ENCODE measurements at places on chromosomes 2 and 18.
A peak's percentile ranks its signal among the peaks of the same experiment; 100 is the strongest.

DNA sequence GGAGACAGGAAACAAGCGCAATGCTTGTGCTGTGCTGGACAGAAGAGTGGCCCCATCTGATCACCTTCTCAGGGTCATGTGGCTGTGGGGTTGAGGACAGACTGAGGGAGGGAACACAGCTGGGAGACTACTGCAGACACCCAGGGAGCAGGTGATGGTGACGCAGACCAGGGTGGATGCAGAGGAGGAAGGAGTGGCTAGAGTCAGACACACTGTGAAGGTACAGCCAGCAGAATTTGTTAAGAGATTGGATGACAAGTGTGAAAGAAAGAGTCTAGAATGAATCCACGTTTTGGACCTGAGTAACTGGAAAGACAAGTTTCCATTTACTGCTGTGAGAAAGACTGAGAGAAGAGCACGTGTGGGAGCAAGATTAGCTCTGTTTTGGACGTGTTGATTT lies 15.9 kb upstream of the POMC start:
- DNase-seq, result no peak

- DNase-seq, result no peak
Observed at GRCh38 chr2:72121153-72121552, 26.5 kb downstream of the CYP26B1 start.

GRCh38 chr2:96764253-96764637 lies 3.5 kb downstream of the CNNM4 start:
- DNase-seq, result peak; percentile 74

- DNase-seq, result no peak
Observed at GRCh38 chr2:39409697-39410389, 27.2 kb downstream of the MAP4K3 start.

DNA sequence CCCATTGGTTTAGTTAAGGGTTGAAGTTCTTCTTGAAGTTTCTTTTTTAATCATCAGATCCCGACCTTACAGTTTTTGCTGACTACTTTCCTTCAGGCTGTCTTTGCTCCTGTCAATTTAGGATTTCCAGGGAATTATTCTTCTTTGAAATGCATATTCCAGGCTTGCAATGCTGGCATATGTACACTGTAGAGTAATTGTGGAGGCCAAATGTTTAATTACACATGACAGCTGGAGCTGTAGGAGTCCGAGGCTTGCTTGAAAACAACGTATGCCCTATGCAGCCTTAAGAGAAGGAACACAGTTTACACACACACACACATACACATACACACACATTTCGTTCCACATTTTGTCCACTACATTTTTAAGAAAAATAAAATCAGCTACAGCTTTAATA lies 602.3 kb downstream of the TMEM182 start:
- no peak for DNase-seq

DNA sequence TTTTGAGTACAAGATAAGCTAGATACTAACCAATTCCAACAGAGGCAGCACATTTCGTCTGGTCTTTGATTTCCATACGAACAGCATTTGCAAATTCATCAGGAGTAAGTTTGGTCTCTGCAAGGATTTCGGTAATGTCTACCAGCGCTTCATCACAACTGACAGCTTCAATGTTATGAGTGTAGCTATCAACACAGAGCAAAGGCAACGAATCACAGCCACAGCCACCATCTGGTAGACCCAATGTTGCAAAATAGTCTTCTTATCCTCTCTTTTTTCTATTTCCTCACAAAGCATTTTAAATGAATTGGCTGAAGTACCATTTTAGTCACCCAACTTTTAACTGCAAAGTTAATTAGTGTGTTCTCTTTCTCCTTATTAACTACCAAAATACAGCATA lies 68.3 kb downstream of the REV1 start:
- no peak for DNase-seq

DNA sequence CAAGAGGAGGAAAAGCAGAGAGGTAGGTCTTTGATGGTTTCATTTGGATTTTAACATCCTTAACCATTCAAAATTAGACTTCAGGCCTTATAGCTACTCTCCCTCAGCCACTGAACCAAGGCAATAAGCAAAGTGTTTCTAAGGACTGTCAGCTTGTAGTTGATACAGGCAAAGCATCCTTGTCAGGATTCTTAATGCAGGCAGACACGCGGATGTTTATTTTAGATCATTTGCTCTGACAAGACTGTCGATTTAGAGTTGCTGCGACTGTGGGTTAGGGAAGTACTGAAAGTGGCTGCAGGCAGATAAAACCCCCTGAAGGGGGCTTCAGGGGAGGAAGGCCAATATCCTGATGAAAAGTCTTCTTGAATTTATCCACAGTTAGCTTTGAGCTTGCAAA lies 46.6 kb downstream of the CDH20 start:
- no peak for DNase-seq

- no peak for DNase-seq
Observed at GRCh38 chr2:32926708-32927084, 20.1 kb upstream of the LTBP1 start.

- DNase-seq, result peak; percentile 11
Observed at GRCh38 chr2:1605102-1606045, 138.9 kb downstream of the PXDN start.

- DNase-seq, result peak; percentile 65
Observed at GRCh38 chr2:86221066-86221684, 21.9 kb downstream of the MRPL35 start.

- DNase-seq, result peak; percentile 57
Observed at GRCh38 chr18:61893971-61894750, 1.4 kb upstream of the RNF152 start.

- DNase-seq, result no peak
Observed at GRCh38 chr2:26847307-26847654, 651 bp upstream of the DPYSL5 start.

GRCh38 chr2:37523814-37524362 lies 147.6 kb downstream of the CDC42EP3 start:
- DNase-seq, result peak; percentile 64

- peak; percentile 87 for DNase-seq
Observed at GRCh38 chr2:203673933-203674332, 32.5 kb upstream of the CD28 start.

DNA sequence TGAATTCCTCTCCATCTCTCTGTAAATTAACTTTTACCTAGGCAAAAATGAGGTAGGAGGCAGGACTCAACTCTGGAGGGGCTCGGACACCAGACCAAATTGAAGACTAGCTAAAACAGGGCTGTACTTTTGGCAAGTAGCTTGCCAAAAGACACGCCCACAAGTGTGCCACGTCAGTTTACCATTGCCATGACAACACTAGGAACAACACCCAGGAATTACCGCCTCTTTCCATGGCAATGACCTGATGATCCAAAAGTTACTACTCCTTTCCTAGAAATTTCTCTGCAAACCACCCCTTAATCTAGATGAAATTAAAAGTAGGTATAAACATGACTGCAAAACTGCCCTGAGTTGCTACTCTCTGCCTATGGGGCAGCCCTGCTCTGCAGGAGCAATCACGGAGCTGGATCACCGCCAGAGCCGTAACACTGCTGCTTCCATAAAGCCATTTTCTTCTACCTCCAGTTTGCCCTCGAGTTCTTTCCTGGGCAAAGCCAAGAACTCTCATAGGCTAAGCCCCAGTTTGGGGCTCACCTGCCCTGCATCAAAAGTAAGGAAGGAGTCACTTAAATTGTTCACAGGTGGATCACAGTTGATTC lies 66.0 kb upstream of the FAM136A start:
- no peak for DNase-seq

DNA sequence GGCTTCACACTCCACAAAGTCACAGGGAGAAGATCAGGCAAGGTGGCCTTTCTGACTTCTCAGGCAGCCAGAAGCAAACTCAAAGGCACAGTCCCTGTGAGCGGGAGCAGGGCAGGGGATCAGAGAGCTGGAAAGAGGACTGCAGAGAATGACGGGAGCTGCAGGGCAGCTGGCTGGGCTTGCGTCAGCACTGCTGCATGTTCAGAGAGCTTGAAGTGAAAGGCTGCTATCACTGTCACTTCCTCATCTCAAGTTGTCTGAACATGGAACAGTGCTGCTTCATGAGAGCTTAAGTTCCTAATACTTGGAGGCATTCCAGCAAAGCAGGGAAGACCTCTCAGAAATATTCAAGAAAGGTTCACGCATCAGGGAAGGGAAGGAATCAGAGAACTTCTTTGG lies 20.4 kb downstream of the TGFBRAP1 start:
- peak; percentile 71 for DNase-seq

GRCh38 chr2:168848225-168848624 lies 42.0 kb downstream of the SPC25 start:
- DNase-seq, result no peak

DNA sequence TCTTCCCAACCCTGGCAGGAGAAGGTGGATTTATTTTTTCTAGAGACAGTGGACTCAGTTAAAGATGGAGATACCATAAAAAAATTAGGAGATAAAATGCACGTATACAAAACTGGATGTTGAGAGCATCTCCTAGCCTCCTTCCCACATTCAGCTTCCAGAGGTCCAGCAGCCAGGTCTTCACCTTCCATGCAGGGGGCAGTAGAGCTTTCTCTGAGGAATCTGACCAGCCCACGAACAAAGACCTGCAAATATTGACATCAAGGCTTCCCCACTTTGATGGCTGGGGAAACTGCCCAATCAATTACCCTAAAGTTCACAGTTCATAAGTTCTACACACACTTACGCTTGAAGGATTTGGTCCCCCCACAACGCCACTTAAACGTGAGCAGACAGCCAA lies 24.5 kb downstream of the AQP4 start:
- DNase-seq, result no peak

DNA sequence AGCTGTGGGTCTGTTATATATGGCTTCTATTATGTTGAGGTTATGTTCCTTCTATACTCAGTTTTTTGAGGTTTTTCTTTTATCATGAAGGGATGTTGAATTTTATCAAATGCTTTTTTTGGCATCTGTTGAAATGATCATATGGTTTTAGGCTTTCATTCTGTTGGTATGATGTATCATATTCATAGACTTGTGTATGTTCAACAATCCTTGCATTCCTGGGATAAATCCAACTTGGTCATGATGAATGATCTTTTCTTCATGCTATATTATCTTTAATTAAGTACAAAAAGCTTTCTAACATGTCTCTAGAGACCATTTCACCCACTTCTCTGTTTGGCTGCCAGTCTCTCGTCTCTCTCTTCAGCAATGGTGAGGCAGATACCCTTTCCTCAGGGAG lies 54.2 kb downstream of the MDH1 start:
- no peak for DNase-seq

DNA sequence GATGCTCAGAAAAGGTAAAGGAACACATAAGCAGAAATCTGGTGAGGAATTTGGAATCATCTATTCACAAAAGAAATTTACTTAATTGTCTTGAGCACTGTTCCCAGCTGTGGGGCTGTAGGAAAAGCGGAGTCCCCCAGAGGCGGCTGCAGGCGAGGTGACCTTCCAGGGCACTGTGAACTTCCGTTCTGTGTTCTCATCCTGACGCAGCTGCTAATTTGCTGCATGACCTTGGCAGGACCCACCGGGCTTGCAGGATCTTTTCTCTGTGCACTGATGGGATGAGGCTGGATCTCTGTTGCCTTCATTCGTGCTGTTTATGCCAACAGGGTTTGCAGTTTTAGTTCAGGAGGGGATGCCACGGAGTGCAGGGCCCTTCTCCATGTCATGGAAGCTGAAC lies 301.9 kb upstream of the MYT1L start:
- no peak for DNase-seq

GRCh38 chr2:120862201-120863060 lies 126.8 kb downstream of the GLI2 start:
- DNase-seq, result no peak

- DNase-seq, result no peak
Observed at GRCh38 chr2:103155308-103155707, 393.5 kb downstream of the TMEM182 start.

DNA sequence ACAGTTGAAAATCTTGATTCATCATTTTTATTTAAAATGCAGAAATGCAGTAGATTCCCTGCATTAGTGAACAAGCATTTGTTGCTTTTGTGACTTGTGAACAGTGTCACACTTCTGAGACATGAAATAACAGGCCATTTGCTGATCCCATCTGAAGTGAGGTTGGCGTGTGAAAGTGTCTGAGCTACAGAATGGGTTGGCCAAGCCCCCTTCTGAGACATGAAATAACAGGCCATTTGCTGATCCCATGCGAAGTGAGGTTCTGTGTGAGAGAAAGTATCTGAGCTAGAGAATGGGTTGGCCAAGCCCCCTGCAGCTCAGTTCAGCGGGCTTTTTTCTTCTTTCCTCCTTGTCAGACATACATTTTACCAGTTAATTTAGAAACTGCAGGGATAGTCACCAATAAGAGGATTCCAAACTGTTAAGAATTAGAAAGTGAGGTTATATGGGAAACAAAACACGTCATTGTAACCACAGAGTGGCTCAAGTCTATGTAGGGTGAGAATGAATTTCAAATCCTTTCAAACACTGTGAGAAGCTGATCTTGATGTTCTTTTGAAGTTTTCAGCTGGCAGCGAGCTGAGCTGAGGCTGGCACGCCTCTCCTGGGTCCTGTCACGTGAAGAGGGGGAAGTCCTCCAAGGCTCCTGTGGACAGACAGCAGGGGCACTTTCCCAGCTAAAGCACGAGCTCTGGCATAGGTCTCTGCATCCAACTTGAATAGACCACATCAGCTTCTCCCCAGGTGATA lies 339.2 kb upstream of the SALL3 start:
- no peak for DNase-seq

DNA sequence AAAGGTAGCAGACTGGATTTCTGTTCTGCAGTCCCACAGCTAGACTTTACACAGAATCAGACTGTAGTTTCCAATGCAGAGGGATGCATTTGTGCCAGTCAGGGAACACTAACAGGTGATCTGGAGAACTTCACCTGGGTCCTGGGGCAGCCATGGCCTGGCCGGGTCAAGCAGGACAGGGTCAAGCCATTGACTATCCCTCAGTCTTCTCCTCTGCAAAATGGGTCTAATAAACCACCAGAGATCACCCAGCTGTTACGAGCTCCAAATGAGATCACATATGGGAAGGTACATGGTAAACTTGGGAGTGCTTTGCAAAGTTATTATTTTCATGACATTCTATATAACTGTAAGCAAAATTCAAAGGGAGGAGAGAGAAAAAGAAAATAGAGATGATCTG lies 294.1 kb downstream of the CDCA7 start:
- DNase-seq, result no peak

DNA sequence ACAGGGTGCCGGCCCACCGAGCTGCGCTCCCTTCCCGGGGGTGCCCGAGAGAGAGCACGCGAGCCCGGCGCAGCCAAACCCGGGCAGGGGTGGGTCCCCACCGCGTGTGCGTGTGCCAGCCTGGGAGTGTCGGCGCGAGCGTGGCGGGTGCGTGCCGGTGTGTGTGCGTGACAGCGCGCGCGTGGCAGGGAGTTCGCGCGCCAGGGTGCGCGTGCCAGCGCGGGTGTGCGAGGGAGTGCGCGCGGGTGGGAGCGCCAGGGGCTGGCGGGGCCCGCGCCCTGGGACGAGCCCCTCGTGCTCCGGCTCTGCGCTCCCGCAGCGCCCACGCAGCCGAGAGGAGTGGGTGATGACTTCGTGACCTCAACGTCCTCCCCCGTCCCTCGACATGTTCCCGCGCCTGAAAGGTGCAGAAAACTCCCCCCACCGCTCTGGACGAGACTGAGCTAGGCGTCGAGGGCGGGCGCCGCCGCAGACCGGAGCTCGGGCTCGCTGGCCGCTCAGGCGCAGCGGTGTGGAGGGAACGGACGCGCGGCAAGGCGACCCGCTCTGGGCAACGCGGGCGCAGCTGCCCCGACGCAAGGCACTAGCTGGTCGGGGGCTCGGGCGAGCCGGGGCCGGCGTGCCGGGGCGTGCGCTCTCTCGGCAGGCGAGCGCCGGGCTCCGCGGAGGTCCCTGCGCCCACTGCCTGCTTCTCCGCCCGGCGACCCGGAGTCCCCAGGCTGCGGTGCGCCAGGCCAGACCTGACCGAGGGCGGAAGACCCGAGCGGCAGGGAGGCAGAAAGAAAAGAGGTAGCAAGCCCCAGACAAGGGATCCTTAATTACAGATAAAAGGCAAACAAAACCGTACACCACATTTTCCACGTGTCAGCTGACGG lies 582.8 kb downstream of the ZEB2 start:
- peak; percentile 28 for DNase-seq
